ENCODE measurements at places on chromosomes 13 and 19. TPM values are rescaled to one million over a fixed set of nuclear protein-coding genes. Genes with fewer than 3 reads are reported as not detected.
A peak's percentile ranks its signal among the peaks of the same experiment; 100 is the strongest.

DNA sequence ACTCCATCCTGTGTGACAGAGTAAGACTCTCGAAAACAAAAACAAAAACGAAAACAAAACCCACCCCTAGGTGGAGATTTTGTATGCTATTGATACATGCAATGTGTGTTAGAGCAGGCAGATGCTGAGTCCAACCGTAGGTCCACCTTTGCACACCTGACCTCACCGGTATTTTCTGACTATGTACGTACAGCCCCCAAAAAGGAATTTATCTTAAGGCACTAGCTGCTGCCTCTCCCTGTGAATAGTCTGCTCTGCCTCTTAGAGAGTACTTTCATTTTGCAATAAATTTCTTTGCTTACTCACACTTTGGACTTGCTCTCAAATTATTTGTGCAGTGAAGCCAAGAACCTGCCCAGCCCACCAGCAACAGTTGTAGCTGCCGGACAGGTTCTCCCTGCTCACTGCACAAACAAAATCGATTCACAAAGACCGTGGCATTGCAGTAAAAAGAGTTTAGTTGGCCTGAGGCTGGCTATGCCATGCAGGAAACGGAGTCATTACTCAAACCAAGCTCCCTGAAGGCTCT is 8.2 kb upstream of the ZNF77 start:
- DNase-seq, result no peak

LYPD3 gene
- total RNA-seq, result 4.1 TPM

DNA sequence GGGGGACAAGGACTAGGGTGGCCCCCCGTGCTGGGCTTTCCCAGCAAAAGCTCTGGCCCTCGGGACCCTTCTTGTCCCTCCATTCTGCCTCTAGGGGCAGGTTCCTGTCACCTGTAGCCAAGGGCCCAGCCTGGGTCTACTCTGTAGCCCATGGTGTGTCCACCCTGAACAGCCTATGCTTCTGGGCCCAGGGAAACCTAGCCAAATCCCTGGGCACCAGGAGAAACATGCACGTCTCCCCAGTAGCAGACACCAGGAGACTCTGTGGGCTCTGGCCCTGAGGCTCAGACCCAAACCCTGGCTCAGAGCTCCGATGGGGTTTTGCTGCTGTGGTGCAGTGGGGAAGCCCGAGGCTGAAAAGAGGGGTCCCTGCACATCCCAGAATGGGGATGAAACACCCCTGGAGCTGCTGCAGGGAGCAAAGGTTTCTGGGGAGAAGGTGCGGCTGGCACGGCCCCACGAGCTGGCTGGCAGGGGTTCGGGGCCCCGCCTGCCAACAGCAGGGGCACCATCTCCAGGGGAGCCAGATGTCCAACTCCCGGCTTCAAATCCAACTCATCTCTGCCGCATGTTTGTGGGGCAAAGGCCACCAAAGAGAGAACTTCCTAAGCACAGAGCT is 18.2 kb downstream of the CEBPG start:
- no peak for DNase-seq

TEAD2 gene
- total RNA-seq, result not detected

DNA sequence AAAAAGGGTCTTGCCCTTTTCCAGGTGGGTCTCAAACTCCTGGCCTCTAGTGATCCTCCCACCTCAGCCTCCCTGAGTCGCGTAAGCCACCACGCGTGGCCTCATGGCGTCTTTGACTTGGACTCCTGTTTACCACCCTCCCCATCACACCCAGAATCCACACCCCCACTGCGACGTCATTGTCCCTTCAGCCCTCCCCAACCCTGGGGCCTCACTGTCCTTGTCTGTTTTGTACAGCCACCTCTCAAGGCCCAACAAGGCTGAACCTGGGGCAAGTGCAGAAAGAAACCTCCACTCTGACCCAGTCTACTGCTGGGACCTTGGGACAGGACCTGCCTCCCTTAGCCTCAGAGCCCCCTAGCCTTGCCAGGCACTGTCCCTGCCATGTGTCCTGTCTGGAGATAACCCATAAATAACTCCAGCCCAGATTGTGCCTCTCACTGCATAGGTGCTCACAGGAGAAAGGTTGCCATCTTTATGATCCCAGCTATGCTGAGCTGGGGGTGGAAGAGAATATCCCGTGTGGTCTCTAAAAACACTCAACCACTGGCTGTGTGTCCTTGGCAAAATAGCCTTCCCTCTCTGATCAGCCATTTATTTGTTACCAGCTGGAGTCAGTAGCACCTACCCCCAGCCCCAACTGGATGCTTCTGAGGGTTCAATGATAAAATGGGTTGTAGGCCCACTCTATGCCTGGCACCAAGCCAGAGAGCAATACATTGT is 1.8 kb upstream of the IFI30 start:
- no peak for DNase-seq

NR2C2AP gene
- 50.9 TPM for total RNA-seq

KLC3 gene
- total RNA-seq, result not detected

DNA sequence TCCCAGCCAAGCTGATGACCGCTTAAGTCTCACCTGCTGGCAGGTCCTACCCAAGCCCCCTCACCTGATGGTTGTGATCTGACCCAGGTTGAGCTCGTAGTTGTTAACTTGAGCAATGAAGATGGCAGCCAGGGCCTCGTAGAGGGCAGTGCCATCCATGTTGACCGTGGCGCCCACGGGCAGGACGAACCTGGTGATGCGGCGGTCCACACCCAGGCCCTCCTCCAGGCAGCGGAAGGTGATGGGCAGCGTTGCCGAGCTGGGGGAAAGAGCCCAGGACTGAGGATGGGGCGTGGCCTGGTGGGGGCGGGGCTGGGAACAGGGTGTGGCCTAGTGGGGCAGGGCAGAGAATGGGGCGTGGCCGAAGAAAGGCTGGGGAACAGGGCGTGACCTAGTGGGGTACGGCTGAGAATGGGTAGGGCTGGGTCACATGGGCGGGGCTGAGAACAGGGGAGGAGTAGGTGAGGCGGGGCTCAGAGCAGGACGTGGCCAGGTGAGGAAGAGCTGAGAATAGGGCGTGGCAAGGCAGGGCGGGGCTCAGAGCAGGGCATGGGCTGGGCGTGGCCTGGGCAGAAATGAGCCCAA is 12.9 kb downstream of the OR7C2 start:
- no peak for DNase-seq

DNA sequence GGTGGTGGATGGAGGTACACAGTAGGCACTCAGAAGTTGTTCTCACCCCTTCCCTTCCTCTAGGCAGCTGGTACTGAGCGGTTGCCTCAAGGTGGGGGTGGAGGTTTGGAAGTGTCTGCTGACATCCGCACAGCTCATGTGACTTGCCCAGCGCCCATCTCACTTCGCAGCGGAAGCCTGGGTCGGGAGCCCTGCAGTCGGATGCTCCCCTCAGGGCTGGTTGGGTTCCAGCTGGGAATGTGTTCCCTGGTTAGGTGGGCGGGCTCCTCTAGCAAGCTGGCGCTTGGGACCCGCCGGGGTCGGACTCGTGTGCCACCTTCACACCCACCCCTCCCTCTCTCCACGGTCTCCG is 10.2 kb downstream of the PPP1R37 start:
- no peak for DNase-seq

CYP2A7 gene
- not detected for total RNA-seq

DNA sequence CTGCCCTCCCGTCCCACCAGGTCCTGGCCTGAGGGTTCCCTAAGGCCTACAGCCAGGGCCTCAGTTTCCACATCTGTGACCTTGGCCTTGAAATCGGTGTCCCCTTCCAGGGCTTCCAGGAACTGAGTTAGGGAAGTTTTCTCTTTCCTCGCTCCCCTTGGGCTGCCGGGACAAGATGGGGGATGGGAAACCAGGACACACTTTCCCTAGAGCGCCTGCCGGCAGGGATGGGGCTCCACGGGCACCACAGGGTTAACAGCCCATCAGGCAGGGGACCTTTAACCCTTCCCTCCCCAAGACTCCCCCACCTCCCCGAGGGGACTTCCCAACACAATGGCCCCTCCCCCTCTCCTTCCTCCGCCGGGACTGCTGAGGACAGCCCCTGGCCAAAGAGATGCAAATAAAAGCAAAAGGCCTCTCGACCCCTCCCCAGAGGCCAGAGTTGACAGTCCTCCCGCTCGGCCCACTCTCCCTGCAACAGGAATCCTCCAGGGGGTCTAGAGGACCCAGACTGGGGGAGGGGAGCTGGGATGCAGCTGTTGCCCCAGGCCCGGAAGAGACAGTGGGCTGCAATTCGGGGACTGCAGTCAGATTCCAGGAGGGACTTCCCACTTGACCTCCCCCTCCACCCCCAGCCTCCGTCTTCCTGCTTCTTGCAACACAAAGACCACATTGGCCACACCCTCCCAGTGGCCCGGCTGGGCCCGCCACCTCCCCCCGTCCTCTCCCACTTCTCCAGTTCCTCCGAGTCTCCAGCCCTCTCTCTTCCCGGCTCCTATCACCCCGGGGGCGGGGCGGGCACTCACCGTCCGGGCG is 3.4 kb downstream of the BBC3 start:
- DNase-seq, result peak; percentile 64

DNA sequence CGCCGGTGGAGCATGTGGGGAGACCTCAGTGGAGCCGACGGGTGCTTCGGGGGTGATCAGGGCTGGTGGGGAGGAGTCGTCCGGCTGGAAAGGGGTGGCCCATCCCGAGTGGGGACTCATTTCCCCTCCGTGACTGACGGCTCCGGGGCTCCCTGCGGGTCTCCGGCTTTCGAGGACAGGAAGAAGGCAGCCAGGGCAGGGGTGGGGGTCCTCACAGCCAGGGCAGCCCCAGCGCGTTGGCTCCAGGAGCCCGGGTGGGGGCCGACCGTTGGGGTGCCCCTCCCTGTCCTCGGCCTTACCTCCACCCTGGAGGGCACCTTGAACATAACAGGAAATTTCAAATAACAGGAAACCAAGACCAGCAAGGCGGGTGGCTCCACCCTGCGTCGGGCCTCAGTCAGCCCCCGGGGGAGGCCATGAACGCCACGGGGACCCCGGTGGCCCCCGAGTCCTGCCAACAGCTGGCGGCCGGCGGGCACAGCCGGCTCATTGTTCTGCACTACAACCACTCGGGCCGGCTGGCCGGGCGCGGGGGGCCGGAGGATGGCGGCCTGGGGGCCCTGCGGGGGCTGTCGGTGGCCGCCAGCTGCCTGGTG is at the start of gene S1PR4:
Gene S1PR4 (plus strand): TSS at position 393 of the 596 bp plus-strand sequence. CDS start 24 bp downstream, at position 417.
- peak; percentile 67 for DNase-seq

- DNase-seq, result peak; percentile 22
Observed at GRCh38 chr19:4108767-4109625, 14.9 kb downstream of the MAP2K2 start.

DNA sequence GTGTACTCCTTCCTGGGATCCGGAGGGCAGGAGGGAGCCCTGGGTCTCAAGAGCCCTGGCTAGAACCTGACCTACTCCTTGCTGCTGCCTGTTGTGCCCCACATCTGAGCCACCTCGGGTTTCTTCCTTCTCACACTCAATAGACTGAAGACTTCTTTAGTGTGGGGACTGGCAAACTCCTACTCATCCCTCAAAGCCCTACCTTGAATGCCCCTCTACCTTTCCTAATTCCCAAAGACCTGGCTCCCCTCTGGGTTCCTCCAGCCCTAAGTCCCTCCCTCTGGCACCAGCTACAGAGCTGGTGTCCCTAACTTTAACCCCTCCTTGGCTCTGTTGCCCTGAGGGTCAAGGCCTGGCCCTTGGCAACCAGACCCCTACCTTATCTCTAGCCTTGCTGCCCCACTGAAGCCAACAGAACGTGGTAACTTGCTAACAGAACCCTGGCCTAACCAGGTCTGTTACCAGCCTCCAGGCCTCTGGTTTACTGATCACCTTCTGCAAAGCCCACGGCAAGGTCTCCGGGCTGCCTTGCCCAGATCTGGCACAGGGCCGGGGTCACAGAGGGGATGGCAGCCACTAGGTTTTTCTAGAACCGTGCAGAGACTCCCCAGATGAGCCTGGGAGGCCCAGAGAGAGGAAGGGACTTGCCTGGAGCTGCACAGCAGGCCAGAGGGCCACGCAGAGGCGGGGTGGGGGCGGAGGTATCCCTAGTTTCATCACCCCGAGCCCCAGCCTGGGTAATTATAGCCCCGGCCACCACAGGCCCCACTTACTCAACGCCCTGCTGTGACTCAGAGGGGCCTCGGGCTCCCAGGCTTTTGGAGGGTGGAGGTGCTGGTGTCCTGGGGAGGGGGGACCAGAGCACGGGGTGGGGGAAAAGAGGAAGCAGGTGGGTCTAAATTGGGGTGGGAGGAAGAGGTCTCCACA is 15.3 kb downstream of the ZBTB7A start:
- no peak for DNase-seq

ZNF468 gene
- total RNA-seq, result 18.6 TPM

GRCh38 chr19:19489804-19490204 is 25.5 kb downstream of the TSSK6 start:
- no peak for DNase-seq

PRSS57 gene
- not detected for total RNA-seq

DNA sequence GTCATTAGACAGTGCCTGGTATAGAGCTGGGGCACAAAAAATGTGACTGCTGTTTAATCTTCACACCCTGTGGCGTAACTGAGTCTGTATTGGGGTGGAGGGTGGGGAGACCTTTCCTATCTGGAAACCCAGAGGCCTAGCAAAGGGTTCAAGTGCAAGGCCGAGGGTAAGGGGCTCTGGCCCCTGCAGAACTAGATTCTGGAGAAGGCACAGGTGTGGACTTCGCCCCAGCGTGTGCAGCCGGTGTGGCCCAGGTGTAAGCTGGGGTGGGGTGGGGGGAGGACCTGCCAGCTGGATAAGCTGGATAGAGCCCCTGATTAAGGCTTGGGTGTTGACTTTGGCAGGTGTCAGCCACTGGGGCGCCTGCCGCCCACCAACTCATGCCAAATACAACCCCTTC is 1.3 kb downstream of the RAB3D start:
- no peak for DNase-seq

ZNF554 gene
- 1.8 TPM for total RNA-seq

GRCh38 chr13:102643656-102644055 is 46.9 kb downstream of the TPP2 start:
- DNase-seq, result no peak

ZFR2 gene
- not detected for total RNA-seq

DNA sequence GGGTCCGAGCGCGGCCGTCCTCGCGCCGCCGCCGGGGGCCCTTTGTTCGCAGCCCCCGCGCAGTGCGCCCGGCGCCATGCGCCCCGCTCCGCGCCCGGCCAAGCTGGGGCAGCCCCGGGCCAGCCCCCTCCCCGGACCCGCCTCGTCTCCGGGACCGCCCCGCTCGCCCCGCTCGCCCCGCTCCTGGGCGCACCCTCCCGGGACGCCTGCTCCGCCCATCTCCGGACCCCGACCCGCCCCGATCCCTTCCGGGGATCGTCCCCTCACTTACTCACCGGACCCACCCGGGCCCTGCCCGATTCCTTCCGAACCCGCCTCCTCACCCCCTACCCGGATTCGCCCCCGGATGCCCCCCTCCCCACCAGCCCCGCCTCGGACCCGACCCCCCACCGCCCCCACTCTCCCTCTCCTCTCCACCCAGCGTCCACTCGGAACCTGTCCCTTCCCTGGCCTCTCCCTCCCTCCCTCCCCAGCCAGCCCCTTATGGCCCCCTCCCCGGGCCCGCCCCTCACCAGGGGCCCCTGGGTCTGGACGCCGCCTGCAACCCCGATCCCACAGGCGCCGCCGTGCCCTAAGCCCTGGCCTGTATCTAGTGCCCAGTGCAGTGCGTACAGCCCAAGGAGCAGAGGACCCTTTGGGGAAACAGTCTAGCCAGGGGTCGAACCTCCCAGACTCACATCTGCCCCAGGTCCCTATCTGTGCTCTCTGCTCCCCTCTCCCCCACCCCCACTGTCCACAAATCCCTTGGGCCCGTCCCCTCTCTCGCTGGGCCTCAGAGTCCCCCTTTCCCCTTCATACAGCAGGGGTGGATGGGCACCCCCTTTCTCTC is at the start of gene CPAMD8:
Gene CPAMD8 (minus strand): TSS at position 105 of the 829 bp plus-strand sequence. CDS start 168 bp downstream, outside the sequence.
- no peak for DNase-seq
